Type B pancreatic cell (in vitro differentiated cells): ENCODE measurements at places on chromosomes 6 and 20.

GRCh38 chr6:168035661-168036545 lies 38.4 kb downstream of the KIF25 start:
- DNase-seq, result no peak

DNA sequence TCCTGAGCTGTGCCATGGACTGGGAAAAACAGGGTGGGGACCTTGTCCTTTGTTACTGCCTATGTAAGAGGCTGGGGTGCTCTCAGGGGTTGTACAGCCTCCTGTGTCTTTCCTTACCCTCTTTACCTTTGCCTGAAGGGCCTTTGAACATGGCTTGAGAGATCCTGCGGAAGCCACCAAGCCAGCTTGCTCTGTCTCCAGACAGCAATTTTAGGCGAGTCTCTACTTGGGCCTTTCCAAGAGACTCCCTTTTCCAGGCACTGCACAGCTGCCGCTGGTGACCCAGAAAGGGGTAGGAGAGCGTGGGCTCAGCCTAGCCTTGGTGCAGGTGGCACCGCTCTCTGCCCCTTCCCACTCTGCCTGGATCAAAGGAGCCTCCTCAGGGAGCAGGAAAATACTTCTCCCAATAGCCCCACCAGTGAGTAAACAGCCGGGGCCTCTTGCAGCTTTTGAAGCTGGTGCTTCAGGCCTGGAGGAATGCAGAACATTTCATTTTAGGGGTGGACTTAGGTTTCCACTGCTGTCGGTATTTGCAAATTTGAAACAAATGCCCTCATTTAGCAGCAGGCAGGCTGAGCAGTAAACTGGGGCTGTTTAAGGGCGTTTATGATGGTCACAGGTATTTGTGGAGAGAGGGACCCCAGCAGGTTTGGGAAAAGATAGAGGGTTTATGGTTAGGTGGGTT lies 13.9 kb downstream of the PTK7 start:
- DNase-seq, result no peak

DNA sequence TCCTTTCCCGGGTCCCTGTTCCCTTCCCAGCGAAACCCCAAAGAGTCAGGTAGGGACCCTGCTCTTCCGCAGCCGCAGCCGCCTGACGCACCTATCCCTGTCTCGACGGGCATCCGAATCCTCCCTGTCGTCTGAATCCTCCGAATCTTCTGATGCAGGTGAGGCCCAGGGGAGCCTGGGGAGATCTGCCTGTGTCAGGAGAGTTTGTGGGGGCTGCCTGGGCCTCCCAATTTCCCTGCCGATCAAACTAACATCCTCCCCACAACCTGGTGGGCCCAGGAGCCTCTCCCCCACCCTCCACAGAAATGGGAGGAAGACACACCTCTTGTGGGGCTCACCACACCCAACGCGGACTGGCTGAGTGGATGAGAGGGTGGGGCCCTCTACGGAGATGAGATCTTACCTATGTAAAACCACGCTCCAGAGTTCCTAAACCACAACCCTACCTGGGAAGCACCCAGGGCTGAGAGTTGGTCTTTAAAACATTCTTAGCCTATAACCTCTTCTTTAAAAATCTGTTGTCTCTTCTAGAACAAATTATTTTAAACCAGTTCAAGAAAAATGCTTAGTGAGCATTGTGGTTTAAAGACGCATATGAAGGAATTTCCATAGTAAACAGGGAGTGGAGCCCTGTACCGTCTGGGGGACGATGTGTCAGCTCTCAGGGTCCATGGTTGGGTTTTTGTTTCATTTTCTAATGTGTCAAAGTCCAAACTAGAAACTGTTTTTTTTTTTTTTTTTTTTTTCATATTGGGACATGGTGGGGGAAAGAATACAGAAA lies 1.7 kb downstream of the CDC25B start:
- DNase-seq, result no peak

GRCh38 chr6:2375443-2375842 lies 130.0 kb upstream of the GMDS start:
- DNase-seq, result no peak

DNA sequence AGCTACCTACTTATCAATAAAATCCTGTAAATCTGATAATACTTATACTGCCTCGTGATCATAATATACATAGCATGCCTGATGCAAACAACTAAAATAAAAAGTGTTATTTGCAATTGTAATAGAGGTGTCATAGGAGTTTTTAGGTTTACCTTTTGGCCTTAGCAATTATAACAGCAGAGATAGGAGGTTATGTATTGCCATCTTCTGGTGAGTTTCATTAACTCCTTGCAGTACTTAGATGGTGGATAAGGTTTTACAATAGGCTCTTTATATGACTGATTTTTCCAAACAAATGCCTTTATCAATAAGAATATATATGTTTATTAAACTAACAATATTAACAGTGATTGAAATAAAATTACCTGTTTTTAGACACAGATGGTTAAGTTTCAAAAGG lies 27.8 kb upstream of the MYCT1 start:
- no peak for DNase-seq

DNA sequence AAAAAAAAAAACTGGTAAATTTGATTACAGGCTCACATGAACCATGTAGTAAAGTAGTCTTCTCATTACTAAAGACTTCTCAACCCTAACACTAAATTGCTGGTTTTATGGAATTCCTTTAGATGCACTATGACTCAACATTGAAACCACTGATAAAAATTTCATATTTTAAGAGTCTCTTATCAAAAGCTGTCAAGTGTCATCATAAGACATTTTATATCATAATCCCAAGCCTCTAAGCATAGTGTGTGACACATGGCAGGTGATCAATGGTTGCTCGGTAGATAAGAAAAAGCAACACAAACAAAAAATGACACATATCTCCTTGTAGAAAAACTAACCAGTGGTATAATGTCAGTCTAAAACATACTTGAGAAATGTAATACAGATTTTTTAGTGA lies 258.4 kb downstream of the RNGTT start:
- no peak for DNase-seq

DNA sequence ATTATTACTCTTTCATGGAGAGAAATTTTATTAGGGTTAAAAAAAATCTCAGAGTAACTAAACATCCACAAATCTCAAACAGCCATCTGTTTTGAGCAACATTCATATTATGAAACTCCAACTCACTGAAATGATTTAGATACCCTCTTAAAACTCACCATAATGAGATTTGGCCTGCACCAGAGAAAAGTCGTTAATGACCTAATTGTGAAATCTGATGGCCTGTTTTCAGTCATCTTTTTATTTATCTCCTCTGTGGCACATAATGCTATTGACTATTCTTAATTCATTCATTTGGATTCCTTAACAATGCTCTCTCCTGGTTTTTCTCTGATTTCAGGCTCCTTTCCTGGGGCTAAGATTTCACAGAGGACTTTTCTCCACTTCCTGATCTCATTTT lies 192.7 kb downstream of the RNF144B start:
- DNase-seq, result no peak

DNA sequence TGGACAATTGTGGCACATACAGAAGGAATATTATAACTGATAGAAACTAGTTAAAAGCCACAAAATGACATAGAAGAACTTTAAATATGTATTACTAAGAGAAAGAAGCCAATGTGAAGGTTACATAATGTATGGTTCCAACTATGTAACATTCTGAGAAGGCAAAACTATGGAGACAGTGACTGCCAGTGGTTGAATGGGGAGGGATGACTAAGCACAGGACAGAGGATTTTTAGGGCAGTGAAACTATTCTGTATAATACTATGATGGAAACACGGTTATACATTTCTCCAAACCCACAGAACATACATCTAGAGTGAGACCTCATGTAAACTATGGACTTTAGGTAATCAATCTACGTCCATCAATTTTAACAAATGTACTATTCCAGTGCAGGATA lies 22.4 kb downstream of the SYNCRIP start:
- DNase-seq, result no peak

DNA sequence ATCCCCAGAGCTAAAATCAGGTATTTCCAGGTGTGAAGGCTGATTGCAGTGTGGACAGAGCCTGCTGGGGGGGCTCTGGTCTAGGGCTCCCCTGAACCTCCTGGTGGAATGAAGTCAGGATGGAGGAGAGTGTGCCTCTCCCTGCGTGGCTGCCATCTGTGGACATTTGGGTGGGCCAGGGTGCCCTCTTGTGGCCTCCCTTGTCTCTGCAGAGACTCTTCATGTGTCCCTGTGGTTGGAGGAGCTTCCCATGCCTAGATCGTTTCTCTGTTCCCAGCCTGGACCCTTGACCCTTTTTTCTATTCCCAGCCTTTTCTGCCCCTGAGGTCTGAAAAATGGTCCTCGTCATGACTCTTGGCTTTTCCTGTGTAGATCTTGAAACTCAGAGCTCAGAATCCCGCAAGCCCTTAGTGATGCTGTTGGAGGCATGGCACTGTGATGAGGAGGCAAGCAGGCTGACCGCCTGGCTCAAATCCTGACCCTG lies 9.9 kb upstream of the PSMF1 start:
- DNase-seq, result no peak

- no peak for DNase-seq
Measured at GRCh38 chr20:57260934-57261333, 5.5 kb downstream of the BMP7 start.

- no peak for DNase-seq
Measured at GRCh38 chr6:109515781-109516409, 32.9 kb upstream of the ZBTB24 start.

DNA sequence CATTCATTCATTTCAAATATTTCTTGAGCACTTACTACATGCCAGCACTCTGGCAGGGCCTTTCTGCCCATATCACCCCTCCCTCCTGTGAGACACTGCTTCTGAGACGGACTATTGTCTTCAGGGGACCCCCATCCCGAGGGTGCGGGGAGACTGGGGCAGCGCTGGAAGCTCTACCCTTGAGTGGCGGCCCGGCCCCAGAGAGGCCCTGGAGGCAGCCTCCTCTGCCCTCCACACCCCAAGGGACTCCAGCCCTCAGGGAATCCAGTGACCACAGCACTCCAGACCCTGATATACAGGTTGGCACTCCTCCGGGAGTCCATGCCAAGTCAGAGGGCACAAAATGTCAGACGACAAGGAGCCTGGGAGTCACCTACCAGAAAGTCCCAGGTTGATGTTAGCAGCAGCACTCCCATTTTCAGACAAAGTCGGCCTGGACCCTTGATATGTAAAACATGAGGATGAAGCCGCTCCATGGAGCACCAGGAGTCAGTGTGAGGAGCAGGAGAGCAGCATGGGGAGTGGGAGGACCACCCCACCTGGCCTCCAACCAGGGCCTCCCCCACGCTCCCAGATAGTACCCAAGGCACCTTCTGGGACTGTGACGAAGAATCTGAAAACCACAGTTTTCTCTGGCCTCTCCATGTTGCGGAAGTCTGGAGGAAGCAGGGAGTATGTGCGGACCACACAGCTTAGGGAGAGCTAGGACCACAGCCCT lies 20.7 kb downstream of the TFEB start:
- DNase-seq, result no peak

- DNase-seq, result no peak
Measured at GRCh38 chr20:34562641-34563040, 4.1 kb downstream of the MAP1LC3A start.
